ENCODE measurements at places on chromosomes 3 and 15.
A peak's percentile ranks its signal among the peaks of the same experiment; 100 is the strongest.

DNA sequence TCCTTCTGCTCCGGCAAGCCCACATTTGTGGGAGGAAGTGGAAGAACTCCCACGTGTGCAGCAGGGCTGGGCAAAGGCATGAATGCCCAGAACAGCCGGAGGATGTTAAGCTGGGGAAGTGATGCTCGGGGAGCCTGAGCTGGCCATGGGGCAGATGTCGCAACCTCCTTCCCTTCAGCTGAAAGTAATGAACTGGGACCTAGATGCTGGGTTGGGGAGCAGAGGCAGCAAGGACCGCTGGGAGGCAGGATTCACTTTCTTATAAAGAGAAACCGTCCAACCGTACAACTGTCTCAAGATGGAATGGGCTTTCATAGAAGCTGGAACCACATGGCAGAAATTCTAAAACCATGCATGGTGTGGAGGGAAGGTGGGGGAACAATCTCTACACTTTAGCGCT lies 290.9 kb downstream of the OCA2 start:
- no peak for DNase-seq

DNA sequence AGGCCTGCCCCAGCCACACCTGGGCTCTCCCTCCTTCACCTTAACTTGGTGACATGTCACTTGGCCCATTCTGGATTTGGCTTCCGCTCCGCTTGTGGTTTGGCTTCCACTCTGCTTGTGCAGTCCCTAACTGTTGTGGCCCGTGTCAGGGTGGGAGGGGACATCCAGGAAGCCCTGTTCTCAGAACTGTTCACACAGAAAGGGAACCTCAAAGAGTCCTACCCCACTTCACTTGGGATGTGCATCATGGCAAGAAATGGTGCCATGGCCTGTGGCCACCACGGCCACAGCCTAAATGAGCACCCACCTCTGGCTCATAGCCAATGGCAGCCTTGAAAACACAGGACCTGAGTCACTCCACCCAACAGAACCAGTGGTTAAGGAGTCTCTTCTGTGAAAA lies 63.4 kb downstream of the CYP19A1 start:
- no peak for DNase-seq

DNA sequence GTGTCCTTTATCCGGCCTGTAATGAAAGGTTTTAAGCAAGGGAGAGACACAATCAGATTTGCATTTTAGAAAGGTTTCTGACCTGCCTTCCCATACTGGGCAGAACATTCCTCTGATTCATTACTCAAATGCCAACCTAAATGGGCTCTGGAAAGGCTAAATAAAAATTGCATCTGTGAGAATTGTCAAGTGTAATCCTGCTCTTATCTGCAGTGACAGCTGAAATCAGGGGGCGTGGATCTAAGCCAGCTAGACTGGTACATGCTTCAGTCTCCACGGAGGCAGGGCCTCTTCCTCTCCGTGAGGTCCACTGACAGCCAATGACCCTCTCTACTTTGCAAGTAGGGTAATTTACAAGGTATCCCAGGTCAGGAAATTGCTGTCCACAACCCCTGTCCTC lies 32.5 kb upstream of the MINAR1 start:
- DNase-seq, result no peak

DNA sequence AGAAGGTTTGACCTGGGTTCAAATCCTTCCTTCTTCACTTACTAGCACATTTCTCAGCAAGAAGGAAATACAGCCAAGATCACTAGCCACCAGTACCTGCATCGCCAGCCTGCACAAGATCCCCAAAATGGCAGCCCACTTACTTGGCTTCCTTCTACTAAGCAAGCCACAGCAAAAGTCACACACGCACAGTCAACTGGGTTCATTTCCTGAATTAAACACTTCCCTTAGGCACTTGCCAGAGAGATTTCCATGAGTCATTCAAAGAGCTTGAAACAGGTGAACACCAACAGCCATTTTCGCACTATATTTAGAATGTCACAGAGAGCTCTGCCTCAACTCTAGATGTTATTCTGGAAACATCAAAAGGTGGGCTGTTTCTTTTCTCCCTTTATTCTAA lies 42.6 kb downstream of the MGLL start:
- DNase-seq, result no peak

- no peak for DNase-seq
Measured at GRCh38 chr15:66825731-66826130, 123.7 kb downstream of the SMAD6 start.

DNA sequence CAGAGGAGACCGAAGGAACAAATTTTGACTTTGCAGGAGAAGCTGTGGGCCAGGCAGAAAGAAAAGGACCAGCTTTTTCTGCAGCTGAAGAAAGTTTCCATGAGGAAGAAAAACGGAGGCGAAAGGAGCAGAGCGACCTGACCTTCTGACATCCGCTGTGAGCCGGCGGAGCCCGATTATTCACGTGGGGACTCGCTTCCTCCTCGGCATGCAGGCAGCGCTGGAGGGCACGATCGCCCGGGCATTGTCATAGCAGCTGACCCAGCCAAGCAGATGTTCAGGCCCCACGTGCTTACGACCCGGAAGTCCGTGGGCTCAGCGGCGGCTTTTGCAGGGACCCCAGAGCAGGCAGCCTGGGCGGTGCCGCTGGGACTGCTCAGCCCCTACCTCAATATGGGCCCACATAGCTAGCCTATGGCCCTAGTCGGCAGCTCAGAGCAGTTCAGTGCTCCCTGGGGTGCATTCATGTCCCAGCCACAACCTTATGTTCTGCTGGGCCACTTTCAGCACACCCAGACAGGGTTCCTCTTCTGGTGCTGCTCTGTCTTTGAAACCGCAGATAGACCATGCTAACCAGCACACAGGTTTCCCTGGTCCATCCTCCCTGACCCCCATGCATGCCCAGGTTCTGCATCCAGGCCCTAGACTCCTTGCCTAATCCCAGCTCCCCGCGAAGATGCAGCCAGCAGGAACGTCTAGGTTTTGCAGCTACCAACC lies 10.5 kb upstream of the EIF4A2 start:
- peak; percentile 63 for DNase-seq

DNA sequence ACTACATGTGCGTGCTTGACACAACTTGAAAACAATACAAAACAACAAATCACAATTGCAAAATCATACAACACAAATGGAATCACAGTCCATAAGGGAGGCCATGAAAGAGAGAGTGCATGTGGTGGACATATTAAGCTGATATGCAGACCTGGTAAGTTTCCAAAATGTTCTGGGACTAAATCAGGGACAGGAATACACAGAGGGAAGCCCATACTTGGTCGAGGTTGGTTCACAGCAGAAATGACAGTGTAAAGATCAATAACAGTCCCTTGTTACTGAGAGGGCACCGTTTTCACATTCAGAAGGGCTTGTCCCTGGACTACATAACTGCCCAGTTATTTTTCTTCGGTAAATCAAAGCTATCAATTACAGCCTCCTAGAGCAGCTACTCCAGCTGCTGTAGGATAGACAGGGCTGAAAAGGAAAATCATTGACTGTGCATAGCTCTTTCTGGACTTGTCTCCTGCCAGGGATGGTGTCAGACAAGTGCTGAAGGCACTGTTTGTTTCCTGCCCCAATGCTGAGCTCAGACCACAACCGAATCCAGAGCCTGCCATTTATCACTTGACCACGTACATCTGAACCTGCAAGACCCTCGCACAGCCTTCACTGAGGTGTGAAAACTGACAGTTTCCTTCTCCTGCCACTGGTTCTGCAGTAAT lies 79.5 kb upstream of the KCNMB2 start:
- no peak for DNase-seq

- peak; percentile 38 for DNase-seq
Measured at GRCh38 chr3:40580494-40581091, 55.8 kb downstream of the ZNF621 start.

GRCh38 chr15:82051664-82052063 lies 5.8 kb upstream of the MEX3B start:
- no peak for DNase-seq

GRCh38 chr3:197592361-197593045 lies 36.7 kb upstream of the BDH1 start:
- peak; percentile 36 for DNase-seq

GRCh38 chr15:86620157-86620556 lies 540.5 kb downstream of the AGBL1 start:
- DNase-seq, result no peak

DNA sequence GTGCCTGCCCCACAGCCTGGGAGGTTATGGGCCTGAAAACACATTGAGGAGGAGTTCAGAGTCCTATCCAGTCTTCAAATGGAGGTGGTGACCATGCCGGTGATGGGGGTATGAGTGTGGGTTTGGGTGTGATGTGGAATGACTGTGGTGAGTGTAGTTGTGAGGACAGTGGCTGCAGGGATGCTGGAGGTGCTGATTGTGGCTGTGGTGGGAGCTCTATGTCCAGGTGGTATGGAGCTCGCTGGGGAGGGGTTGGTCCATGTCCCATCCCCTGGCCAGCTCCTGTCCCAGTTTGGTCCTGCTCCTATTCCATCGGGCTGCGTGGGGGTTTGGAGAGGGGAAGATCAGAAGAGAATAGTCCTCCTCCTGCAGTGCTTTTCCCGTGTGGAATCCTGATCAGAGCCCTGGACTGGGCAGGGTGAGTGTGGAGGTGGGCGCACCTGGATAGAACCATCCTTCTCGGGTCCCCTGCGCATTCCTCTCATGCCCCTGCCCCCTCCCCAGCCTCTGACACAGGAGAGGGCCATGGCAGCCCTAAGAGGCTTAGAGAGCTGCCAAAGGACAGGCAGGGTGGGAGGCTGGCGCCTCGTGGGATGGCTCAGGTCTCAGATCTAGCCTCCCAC lies 23.0 kb upstream of the GOLGA6C start:
- DNase-seq, result no peak

- DNase-seq, result no peak
Measured at GRCh38 chr3:196541684-196542445, 26.5 kb downstream of the WDR53 start.

- no peak for DNase-seq
Measured at GRCh38 chr3:126965526-126966080, 17.3 kb upstream of the PLXNA1 start.

GRCh38 chr3:74614107-74614967 lies at the start of gene CNTN3:
CNTN3 (minus strand) TSS chr3:74614659; CDS start chr3:74521112, 93,547 bp downstream.
- DNase-seq, result no peak

DNA sequence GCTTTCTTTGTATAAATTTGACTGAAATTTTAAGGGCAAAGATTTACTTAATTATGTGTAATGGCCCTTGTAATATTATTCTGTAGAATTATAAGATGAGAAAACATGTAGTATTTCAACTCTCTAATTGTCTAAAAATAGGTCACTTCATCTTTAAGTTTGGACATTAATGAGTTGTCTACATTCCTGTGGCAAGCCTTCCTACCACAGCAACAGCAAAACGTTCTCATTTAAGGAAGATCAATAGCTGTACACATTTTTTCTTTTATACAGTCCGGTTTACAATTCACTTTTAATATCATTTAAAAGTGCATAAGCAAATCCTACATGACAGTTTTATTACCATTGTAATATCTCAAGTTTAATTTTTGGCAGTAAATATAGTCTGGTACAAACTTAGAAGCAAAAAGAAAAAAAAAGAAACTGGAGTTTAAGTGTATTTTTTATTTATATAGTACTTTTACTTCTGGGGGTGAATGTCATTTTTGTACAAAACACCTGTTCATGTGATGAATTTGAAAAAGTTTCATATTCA lies 501.8 kb downstream of the ZPLD1 start:
- no peak for DNase-seq

- DNase-seq, result no peak
Measured at GRCh38 chr3:153144779-153145178, 17.2 kb upstream of the RAP2B start.

DNA sequence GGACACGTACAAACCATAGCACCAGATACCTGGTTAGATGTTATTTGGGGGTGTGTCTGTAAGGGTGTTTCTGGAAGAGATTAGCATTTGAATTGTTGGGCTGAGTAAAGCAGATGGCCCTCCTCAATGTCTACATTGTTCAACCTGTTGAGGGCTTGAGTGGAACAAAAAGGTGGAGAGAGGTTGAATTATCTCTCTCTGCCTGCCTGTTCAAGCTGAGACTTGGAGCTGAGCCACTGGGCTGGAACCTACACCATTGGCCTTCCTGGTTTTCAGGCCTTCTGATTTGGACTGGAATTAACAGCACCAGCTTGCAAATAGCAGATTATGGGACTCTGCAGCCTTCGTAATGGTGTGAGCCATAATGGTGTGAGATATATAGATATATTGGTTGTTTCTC lies 71.3 kb upstream of the CORO2B start:
- no peak for DNase-seq

DNA sequence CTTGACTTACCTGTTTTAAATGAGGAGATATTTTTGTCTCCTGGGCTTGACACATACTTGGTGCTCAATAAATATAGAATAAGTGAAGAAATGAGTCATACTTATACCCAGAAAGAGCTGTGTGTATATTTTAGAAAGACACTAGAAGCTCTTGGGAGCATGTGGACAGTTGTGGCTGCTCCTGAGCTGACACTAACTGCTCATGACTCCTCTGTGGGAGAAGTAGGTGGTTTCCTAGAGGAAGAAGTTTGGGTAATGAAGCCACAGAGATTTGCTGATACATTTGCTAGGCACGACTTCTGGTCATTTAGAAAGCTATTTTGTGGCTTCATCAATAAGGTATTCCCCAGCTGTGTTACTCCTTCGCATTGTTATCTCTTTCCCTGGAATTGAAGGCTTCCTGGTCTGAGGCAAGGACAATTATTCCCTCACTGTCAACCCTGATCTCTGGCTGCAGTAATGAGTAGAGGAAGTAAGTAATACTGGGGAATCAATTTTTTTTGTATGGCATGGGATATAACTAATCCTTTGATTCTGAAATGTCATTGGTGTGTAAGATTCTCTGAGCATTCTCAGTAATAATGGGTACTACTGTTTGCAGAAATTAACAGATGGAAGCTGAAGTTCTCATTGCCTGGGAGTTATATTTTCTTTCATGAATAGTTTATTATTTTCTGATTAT lies 79.6 kb upstream of the DCBLD2 start:
- DNase-seq, result no peak

DNA sequence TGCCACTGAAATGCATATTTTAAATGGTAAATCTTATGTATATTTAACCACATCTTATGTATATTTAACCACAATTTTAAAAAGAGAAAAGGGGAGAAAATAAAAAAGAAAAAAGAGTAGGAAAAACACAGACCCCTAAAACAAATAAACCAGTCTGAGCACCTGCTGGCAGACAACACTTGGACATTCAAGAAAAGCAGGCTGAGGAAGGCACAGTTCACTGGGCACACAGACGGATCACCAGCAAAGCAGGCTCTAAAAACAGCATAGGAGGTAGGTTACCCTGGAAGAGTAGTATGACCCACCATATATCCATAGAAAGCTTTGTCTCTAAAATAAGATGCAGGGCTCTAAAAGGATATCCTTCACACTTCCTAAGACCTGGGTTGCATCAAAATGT lies 27.0 kb downstream of the AAGAB start:
- DNase-seq, result no peak
